ENCODE measurements at places on chromosomes 12 and 14.

DNA sequence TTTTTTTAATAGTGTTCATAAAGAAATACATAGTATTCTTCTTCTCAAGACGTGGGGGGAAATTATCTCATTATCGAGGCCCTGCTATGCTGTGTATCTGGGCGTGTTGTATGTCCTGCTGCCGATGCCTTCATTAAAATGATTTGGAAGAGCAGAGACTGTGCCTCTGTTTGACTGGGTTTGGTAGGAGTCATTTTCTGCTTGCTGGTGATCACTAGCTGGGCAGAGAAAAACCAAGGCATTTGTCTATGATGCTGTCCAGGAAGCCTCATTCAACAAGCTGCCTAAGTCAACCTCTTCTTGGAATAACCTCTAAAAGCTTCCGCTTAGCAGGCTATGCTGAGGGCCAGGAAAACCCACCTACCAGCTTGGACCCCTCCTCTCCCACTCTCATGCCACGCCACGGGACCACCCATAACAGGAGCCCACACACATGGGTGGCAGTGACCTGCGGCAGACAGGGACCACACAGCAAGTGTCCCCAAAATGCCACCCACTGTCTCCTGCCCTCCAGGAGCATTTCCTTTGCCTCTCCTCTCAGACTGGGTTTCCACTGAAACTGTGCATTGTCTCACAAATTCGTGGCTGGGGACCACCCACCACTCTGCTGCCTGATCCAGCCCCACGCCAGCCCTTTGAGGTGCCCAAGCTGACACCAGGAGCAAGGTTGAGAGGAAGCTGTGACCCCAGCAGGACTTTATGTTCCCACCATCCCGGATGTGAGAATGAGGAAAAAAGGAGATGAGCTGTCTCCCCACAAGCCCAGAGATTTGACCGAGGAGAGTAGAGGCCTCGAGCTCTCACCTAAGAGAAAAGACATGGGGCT, 36.8 kb downstream of the DAD1 start:
- peak overlapping the region; percentile 96 for H3K27ac ChIP-seq
- peak; percentile 44 for DNase-seq
- peaks cover 3% of the 10 kb centered on the region for H3K27me3 ChIP-seq
- peaks cover 62% of the 10 kb centered on the region for H3K36me3 ChIP-seq

DNA sequence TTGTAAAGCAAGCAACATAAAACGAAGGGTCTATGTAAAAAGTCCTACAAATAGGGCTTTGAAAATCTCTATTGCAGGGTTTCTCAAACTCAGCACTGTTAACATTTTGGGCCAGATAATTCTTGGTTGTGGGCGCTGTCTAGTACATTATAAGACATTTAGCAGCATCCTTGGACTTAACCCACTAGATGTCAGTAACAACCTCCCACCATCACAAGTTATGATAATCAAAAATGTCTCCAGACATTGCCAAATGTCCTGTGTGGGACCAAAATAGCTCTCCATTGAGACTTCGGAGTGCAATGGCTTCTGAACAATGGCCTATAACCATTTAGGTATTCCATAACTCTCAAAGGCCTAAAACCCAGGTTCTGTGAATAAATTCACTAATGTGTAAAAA, 22.9 kb upstream of the DHRS7 start:
- H3K36me3 ChIP-seq = no peaks in the 10 kb centered on the region
- H3K4me1 ChIP-seq = peaks cover 9% of the 10 kb centered on the region
- no peaks in the 10 kb centered on the region for H3K27me3 ChIP-seq
- H3K27ac ChIP-seq = no peak overlapping the region
- DNase-seq = no peak
- no peak overlapping the region for H3K4me3 ChIP-seq

- no peaks in the 10 kb centered on the region for H3K27me3 ChIP-seq
- no peak for DNase-seq
- H3K4me3 ChIP-seq = peak overlapping the region; percentile 97
- peaks cover 8% of the 10 kb centered on the region for H3K4me1 ChIP-seq
- H3K27ac ChIP-seq = peak overlapping the region; percentile 87
- no peaks in the 10 kb centered on the region for H3K36me3 ChIP-seq
These were observed 427 bp upstream of the TMEM120B start for GRCh38 chr12:121712190-121712460.

GRCh38 chr12:51630986-51631385, 40.0 kb downstream of the SCN8A start:
- no peak for DNase-seq
- H3K27me3 ChIP-seq = no peaks in the 10 kb centered on the region
- no peak overlapping the region for H3K4me3 ChIP-seq
- H3K27ac ChIP-seq = no peak overlapping the region
- no peaks in the 10 kb centered on the region for H3K4me1 ChIP-seq
- H3K36me3 ChIP-seq = peaks cover 4% of the 10 kb centered on the region

DNA sequence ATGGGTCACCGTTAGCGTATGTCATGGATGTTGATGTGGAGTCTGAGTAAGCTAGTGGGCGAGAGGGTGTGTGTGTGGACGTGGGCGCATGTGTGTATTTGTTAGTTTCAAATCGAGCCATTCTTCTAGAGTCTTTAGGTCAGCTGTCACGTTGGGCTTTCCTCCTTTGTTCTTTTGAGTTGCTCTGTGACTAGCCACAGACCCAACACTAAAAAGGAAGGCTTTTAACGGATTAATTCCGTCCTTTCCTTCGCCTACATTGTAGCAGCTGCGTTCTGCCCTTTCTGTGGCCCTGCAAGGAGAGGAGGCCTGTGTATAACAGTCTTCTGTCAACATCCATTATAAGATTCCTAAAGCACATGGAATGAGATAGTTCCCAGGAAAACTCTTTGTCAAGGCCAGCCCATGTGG, 117.2 kb upstream of the DNM1L start:
- H3K27me3 ChIP-seq = no peaks in the 10 kb centered on the region
- no peak for DNase-seq
- H3K27ac ChIP-seq = no peak overlapping the region
- H3K4me1 ChIP-seq = no peaks in the 10 kb centered on the region

- H3K27me3 ChIP-seq = no peaks in the 10 kb centered on the region
- no peaks in the 10 kb centered on the region for H3K36me3 ChIP-seq
- peaks cover 33% of the 10 kb centered on the region for H3K4me1 ChIP-seq
- peak overlapping the region; percentile 71 for H3K4me3 ChIP-seq
- peak; percentile 27 for DNase-seq
These were observed 32.7 kb downstream of the VCPKMT start for GRCh38 chr14:50083467-50084337.

- no peak for DNase-seq
- H3K4me1 ChIP-seq = peaks cover 2% of the 10 kb centered on the region
- H3K27me3 ChIP-seq = no peaks in the 10 kb centered on the region
- H3K4me3 ChIP-seq = no peak overlapping the region
- H3K36me3 ChIP-seq = no peaks in the 10 kb centered on the region
These were observed 64.6 kb downstream of the BEGAIN start for GRCh38 chr14:100522616-100523099.
